ENCODE measurements at places on chromosomes 7 and 10.

- no peak for DNase-seq
Measured at GRCh38 chr7:38171623-38172391, 6.2 kb upstream of the STARD3NL start.

DNA sequence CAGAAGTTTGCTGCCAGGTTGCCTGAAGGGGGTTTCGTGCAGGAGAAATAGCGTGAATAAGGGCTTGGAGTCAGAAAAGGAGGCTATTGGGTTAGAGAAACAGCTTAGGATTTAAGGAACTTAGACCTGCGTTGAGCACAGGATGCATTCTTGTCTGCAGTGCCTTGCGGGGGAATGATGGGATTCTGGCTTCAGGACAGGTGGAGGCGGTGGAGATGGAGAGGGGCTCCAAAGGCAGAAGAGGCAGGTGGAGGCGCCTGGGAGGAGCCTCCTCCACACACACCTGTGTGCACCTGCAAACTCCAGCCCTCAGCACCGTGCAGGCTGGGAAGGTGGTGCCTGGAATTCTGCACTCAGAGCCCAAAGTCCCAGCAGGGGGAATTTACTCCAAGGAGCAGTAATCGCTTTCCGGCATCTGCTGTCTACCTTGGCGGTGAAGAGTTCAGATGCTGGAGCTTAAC, 1.8 kb downstream of the CLIP2 start:
- no peak for DNase-seq

DNA sequence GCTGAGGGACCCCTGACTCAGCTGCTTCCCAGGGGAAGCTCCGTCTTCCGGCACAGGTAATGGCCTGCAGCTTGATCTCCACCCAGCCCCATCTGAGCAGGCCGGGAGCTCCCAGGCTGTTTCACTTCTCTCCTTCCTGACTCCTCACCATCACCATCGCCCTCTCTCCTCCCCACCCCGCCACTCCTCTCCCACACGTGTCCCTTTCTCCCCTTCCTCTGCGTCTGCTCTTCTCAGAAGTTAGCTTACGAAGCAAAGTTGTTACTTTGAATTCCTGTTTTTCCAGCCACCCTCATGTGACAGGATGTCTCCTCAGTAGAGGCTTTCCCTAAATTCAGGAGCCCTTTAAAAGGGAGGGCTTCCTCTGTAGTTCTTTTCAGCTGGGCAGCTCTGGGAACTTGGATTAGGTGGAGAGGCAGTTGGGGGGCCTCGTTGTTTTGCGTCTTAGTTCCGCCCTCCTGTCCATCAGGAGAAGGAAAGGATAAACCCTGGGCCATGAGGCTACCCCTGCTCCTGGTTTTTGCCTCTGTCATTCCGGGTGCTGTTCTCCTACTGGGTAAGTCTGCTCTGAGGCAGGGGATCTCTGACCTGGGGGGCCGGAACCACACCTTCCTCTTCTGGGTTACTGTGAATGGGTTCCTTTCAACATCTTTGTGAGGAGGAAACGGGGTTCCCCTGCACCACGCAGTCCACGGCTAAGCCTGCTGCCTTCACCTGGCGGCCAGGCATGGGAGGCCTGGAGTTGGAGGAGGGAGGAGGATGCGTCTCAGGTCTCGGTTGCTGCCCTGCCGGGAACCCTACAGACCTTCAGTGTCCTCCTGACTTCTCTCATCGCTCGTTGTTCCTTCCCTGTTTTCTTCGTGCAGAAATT, at the start of gene MRC1:
Gene MRC1 (plus strand): TSS at position 378 of the 871 bp plus-strand sequence. CDS start 118 bp downstream, at position 496.
- DNase-seq, result no peak

GRCh38 chr7:117010375-117011133, 57.3 kb downstream of the ST7 start:
- DNase-seq, result no peak

GRCh38 chr7:150734254-150734653, 3.0 kb upstream of the GIMAP5 start:
- DNase-seq, result no peak

DNA sequence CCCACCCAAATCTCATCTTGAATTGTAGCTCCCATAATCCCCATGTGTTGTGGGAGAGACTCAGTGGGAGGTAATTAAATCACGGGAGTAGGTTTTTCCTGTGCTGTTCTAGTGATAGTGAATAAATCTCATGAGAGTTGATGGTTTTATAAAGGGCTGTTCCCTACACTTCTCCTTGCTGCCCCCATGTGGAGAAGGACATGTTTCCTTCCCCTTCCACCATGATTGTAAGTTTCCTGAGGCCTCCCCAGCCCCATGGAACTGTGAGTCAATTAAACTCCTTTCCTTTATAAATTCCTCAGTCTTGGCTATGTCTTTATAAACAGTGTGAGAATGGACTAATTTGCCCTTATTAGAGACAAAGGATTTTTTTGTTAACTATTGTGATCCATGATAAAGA, 48.5 kb upstream of the MKX start:
- no peak for DNase-seq

- DNase-seq, result no peak
Measured at GRCh38 chr7:89837515-89837914, 316.8 kb upstream of the STEAP1 start.

DNA sequence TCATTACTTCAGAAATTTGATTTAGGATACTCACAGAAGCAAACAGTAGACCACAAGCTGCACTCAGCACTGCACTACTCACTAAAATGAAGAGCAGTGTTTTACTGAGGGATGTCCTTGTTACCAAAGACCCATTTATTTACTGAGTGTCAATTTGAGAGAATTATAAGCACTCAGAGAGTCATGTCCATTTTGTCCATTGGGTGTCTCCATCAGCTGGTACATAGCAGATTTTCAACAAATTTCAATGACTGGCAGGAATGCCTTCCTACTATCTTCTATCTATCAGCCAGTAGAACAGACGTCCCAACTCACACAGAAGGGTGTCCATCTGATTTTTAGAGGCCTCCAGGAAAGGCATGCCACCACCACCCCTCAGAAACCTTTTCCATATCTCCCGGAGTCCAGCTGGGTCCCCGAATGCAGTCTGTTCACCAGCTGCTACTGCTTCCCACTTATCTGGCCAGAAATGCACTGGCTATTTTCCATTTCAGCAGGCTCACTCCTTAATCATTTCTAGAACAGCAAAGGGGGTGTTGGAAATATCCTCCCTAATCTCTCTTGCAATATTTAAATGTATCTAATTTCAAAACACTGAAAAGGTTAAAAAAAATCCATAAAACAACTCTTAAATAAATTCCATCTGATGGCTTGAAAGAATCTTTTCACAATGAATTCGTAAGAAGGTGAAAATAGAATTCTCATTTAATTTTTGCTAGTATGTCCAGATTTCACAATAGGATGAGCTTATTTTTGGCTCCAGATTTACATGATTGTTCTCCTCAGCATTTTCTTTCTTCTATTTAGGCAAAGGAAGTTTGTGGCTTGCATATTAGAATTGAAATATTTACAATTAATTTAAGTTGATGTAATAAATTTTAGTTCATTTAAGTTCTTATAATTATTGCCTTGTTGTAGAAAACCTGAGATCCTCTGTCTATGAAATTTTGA, 1164.0 kb upstream of the CELF2 start:
- DNase-seq, result no peak

- DNase-seq, result no peak
Measured at GRCh38 chr7:32958046-32959025, 1.1 kb downstream of the FKBP9 start.

DNA sequence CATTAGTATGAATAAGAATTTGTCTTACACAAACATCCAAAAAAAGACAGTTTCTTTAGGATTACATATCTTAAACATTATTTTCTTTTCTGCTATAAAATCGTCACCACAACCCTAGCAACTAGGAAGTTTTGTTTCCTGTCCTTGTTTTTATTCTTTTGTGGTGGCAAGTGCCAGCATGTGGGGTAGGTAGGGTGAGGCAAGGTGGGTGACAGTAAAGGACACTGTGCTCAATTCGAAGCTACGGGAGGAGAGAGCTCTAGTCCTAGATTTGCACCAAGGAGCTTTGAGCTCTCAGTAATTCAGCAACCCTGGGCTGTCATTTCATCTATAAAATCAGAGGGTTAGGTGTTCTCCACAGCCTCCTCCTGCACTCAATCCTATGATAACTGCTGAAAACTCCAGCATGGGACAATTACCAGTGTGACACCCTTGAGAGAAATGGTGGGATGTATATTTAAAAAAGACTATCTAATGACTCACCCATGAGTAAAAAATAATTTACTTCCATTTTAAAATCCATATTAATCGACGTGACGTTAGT, 187.1 kb downstream of the FAM107B start:
- no peak for DNase-seq
